Tongue (tissue), 3 donors: ENCODE measurements at places on chromosomes 4 and X. TPM values are rescaled to one million over a fixed set of nuclear protein-coding genes. Genes with fewer than 3 reads are reported as not detected.

DNA sequence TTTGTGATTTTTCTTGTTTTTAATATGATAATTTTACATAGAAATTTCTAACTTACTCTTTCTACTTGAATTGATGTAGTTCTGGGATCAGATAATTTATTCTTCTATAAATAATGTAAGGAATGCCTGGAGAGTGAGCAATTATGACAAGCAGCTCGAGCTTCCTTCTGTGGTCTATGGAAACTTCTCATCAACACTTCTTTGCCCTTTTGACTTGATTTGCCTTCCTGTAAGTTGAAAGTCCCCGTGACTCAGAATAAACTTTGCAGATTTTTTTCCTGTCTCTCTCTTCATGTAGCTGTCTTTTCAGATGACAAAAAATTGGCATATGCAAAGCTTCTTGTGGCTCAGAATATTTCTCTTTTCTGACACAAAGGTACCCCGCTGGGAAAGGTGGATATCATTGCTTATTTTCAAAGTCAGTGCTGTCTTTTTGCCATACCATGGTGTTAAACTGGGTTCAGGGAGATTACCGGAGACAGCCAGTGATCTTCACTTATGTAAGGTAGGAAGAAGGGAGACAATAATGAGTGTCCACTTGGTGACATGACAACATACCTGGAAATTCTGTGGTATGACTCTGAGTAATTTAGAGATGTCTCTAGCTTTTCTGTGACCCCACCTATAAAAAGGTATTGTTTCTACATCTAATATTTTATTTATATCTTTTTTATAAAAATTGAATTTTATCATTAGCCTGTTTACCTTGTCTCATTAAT is 278.6 kb upstream of the GNPDA2 start:
- DNase-seq: no peak

GRCh38 chr4:111945014-111945413 is 200.2 kb upstream of the FAM241A start:
- DNase-seq: peak; percentile 13

Gene ZCCHC18
- 1.2 TPM for total RNA-seq

Gene PRKG2
- 0.92 TPM for total RNA-seq

- no peak for DNase-seq
Measured at GRCh38 chr4:4480205-4480604, 61.6 kb downstream of the STX18 start.

Gene CLDN22
- 0.31 TPM for total RNA-seq

- DNase-seq: peak; percentile 4
Measured at GRCh38 chrX:96563646-96564045, 121.0 kb upstream of the DIAPH2 start.

- DNase-seq: no peak
Measured at GRCh38 chr4:40744218-40744617, 5.5 kb upstream of the NSUN7 start.

GRCh38 chrX:108245462-108245861 is 153.9 kb downstream of the ATG4A start:
- DNase-seq: no peak

Gene NCAPG
- 15.6 TPM for total RNA-seq

GRCh38 chrX:50677789-50678188 is 136.2 kb downstream of the SHROOM4 start:
- DNase-seq: no peak

DNA sequence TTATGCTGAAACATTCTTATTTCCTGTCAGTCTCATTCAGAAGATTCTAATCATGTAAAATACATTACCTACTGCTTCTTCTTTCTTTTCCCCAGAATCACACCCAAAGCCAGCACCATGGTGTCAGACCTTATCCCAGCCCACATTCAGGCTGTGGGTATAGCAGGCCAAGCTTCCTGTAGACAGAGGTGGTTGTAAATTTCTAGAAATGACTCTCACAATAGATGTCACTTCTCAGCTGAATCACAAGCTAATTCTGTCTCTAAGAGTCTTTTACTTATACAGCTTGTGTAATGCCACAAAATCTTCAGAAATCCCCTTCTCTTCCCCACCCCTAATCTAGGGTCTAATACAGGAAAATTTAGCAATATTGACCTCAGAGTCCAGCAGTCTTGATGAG is 239.6 kb downstream of the PARM1 start:
- no peak for DNase-seq

Gene DCAF12L2
- total RNA-seq: 12.2 TPM

DNA sequence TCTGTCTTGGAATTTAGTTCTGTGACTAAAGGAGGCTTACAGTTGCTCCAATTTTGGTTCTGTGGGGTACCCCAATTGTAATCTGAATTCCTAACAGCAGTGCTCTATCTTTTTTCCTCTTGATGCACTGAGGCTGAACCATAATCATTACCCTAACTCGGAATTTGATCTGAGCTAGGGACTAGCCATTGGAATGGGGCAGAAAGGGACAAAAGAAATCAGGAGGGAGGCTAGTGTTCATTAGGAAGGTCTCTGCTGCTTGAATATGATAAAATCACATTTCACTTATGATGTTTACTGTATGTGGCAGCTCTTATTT is 2.7 kb downstream of the KLF3 start:
- no peak for DNase-seq

Gene ATP1B4
- 367 TPM for total RNA-seq

- DNase-seq: no peak
Measured at GRCh38 chrX:889966-890651, 259.5 kb downstream of the SHOX start.

Gene CXorf49
- total RNA-seq: not detected

Gene LINC00632
- 7.0 TPM for total RNA-seq

DNA sequence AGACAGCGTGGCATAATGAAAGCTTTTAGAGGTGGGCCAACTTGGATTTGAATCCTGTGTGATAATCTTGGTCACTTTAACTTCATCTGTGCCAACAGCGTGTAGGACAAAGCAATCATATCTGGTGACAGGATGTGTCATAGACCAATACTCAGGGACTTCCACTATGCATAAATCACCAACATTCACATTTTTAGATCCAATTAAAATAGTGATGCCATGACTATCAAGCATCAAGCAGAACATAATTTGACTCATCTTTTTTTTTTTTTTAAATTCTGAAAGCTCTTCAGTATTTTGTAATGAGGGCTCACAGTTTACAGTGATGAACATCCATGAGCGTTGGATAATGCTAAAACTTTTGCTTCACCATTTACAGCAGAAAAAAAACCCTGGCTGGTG is 27.3 kb upstream of the RAPGEF2 start:
- DNase-seq: no peak

Gene PAK3
- total RNA-seq: 5.5 TPM

DNA sequence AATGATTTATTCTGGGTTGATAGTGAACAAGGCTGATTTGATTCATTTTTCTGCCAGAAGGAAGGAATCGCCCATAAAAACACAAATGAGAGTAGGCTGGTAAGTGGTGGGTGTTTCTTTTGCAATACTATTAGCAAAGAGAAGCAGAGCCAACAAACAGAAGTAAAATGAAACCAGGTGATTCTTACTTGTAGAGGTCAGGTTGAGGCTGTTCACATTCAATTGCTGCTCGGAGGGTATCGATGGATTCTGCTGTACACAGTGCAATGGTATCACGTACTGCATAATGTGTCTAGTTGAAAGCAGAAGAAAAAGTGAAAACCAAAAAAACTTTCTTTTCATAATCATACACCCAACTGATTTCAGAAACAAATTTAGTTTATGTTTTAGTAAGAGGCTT is 94.1 kb upstream of the MCF2 start:
- DNase-seq: no peak

GRCh38 chr4:155603360-155603891 is 63.2 kb upstream of the GUCY1A1 start:
- DNase-seq: no peak

Gene DCX
- 20.8 TPM for total RNA-seq

Gene ANK2
- total RNA-seq: 371 TPM

DNA sequence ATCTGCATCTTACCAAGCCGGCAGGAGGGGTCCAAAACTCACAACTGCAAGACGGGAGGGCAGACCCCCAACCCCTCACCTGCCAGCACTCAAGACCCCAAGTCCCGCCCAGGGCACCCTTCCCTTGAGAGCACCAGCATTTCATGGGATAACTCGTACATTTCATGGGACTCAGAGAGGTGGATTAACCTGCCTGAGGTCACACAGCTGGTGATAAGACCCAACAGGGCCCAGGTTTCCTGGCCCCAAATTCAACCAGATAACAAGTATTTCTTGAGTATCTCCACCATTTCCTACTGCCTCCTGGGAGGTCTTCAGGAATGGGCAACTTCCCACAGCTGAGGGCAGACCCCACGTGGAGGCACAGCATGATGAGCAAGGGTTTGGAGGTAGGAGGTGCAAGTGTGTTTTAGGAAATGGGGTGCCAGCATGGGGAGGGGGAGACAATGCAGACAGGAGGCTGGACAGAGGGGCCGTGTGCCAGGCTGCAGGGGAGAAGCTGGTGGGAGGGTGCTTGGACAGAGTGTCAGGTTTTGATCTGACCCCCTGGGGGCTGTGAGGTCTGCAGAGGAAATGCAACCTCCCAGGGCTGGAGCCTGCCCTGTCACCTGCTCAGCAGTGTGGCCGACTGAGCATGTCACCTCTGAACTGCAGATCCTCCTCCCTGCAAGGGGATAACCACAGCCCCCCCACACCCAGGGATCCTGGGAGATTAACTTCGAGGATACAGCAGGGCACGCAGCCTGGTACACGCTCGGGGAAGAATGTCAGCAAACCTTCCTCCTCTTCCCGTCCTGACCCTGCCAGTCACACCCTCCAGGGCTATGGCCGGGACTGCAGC is 4.4 kb downstream of the ADRA2C start:
- DNase-seq: no peak

DNA sequence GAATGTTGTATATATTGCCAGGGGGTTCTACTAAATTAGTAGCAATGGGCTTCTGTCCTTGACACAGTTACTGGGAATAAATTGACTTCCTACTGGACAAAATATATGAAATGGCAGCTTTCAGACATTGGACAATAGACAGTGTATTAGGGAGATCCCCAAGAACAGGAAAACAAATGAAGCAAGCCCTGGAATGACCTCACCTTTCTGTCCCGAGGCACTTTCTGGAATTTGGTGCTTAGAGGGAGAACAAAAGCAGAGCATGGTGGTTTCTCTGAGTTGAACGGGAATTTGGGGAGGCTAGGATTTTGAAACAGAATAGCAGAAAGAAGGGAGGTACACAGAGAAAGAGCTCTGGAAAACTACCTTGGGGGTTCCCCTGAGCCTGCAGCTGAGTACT is 187.7 kb upstream of the MAGEB2 start:
- DNase-seq: no peak

- no peak for DNase-seq
Measured at GRCh38 chr4:7524843-7525242, 90.1 kb upstream of the PSAPL1 start.

Gene PROM1
- total RNA-seq: 39.4 TPM

DNA sequence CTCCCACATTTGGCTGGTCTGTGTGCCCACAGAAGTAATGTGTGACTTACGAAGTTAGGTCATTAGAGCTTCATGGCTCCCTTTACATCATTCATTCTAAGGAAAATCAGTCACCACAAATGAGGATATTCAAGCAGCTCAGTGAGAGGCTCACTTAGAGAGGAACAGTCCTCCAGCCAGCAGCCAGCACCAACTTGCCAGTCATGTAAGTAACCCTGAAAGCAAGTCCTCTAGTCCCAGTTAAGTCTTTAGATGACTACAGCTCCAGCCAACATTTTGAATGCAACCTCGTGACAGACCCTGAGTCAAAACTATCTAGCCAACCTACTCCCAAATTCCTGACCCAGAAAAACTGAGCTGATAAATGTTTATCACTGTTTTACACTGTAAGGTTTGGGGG is 71.3 kb downstream of the LRBA start:
- DNase-seq: no peak

DNA sequence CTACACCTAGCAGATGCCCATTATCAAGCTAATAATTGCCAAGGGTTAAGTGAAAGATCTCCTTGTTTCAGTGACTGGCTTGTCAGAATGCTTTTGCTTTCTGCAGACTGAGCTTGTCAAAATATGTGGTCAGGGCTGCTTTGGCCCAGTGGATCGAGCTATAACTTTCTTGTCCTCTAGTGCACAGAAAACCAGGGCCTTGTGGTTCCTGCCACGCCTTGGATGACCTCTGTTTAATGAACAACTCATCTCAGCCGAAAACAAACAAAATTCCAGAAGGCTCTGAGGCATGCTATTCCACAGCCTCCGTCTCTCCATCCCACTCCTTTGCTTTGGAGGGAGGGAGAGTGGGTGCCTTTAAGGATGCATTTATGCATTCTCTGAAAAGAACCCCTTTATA is 11.3 kb downstream of the EVC start:
- DNase-seq: no peak

DNA sequence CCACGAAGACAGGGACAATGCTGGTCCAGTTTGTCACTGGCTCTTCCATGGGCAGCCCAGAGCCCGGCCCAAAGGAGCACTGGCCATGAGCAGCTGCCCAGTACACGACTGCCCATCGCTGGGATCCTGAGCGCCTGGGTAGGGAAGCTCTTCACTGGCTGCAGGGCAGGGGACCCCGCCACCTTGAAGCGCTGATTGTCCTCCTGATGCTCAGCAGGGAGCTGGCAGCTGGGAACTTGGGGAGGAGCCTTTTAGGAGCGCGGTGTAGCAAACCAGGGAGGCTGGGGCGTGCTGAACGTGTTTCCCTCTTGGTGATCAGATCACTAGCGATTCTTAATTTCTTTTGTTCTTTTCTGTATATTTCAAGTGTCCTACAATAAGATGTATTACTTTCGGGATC is 1.8 kb downstream of the L1CAM start:
- no peak for DNase-seq

- DNase-seq: no peak
Measured at GRCh38 chr4:177351622-177352244, 42.1 kb downstream of the NEIL3 start.

Gene P2RY10
- 0.62 TPM for total RNA-seq

Gene UGT2B10
- total RNA-seq: not detected

DNA sequence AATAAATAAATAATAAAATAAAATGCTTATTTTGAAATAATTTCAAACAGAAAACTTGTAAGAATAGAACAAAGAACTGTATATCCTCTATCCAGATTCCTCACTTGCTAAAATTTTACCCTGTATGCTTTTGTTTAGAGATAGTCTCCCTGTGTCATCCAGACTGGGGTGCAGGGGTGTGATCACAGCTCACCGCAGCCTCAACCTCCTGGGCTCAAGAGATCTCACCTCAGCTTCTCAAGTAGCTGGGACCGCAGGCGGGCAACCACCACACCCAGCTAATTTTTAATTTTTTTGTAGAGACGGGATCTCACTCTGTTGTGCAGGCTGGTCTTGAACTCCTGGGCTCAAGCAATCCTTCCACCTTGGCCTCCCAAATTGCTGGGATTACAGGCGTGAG is 17.5 kb upstream of the ARAF start:
- no peak for DNase-seq

Gene YY2
- total RNA-seq: 0.92 TPM

Gene TECRL
- 1.9 TPM for total RNA-seq

Gene KLHL4
- total RNA-seq: 3.9 TPM

DNA sequence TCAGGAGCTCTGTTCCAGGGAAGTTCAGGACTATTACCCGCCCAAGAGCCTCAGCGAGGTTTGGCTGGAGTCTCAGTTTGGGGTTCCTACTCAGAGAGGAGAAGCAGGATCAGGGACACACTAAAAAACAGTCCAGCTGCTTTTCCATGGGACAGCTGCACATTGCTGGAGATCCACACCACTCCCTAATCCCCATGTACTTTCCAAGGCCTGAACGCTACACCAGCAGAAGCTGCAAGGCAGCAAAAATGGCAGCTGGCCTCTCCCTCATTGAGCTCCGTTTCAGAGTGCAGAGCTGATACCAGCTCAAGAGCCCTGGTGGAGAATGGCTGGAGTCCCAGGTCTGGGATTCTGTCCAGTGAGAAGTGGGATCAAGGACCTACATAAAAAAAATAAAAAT is 551.2 kb upstream of the PABPC5 start:
- DNase-seq: peak; percentile 1

- no peak for DNase-seq
Measured at GRCh38 chrX:22952010-22952409, 47.8 kb upstream of the DDX53 start.

Gene TMPRSS11E
- total RNA-seq: 3.5 TPM
